ENCODE measurements at places on chromosomes 13 and 19.
A peak's percentile ranks its signal among the peaks of the same experiment; 100 is the strongest.

- no peak for DNase-seq
Observed at GRCh38 chr13:75511051-75511625, 26.5 kb downstream of the COMMD6 start.

- no peak for DNase-seq
Observed at GRCh38 chr19:31154021-31154420, 195.2 kb downstream of the TSHZ3 start.

DNA sequence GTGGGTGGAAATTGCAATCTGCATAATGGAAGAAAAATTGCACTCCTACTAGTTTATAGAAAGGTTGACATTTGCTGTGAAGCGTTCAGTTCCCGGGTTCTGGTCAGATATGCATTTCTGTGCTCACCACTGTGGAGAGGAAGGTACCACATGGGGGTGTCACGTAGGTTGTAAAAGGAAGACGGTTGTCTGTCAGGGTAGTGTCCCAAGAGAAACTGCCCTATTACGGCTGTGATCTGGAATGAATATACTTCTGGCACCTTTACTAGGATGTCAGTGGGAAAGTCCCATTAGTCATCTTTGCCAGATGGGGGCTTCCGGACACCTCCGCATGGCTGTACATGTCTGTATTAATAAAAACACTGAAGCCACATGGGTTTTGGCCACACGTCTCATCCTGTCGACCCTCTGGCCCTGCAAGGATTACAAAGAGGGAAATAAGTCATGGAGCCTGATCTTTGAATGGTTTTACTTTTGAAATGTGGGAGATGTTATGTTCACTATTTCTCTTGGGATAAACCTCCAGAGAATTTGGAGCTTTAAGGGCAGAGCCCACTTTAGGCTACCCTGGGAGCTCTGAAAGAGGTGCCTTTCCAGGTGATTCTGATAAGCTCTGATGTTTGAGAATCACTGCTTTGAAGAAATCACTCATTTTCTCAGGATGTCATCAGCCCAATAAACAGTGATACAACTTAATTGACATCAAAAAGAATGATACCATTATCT lies 133.9 kb downstream of the AKAP11 start:
- no peak for DNase-seq

GRCh38 chr13:51825165-51825592 lies 19.8 kb downstream of the TMEM272 start:
- DNase-seq = no peak

GRCh38 chr19:48836089-48837017 lies at the start of gene HSD17B14:
TSS of gene HSD17B14 (minus strand) at chr19:48836491. CDS start at chr19:48836411, 80 bp downstream.
- DNase-seq = peak; percentile 64
